HFF-Myc (cell line): ENCODE measurements at places on chromosomes 6 and 20.

GRCh38 chr6:70592391-70593117 is 25.8 kb downstream of the SDHAF4 start:
- no peak for DNase-seq

GRCh38 chr20:59359906-59360725 is 59.7 kb downstream of the EDN3 start:
- no peak for DNase-seq

DNA sequence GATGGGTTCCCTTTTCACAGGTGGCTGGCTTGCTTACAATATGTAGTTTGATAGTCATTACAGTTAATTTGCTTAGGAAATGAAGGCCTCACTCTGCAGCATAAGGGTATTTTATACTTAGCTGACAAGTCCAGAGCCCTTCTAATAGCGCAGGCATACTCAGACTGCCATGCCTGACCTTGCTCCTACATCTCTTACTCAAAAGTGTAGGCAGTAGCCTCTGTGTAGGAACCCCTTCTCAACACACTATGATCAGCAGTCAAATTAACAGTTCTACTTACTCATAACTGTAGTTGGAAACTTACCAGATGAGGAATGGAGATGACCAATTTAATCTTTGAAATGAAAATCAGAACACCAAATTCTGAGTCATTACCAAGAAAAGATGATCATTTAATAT is 373.5 kb downstream of the TBC1D32 start:
- DNase-seq = no peak

- DNase-seq = no peak
Observed at GRCh38 chr20:4916971-4917881, 84.1 kb downstream of the SLC23A2 start.

DNA sequence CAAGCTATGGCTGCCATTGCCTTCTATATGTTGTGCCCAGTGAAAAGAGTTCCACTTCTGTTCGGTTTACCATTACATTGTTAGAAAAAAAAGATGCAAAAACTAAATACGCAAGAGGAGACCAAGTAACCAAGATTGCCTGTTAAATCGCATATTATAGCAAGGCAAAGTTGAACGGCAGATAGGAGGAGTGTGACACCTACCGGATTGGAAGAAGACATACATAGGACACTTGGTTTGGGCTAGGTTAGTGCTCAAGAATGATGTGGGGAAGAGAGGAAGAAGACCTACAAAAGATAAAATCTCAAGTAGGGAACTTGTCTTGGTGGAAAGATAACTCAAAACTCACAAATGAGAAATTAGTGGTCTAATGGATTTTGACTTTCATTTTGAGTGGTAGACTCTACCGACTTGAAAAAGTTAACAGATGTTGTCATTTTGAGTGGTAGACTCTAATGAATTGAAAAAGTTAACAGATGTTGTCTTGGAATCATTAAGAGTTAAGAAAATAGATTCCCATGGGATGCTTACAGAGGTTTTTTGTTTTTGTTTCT is 95.5 kb downstream of the F13A1 start:
- DNase-seq = no peak

DNA sequence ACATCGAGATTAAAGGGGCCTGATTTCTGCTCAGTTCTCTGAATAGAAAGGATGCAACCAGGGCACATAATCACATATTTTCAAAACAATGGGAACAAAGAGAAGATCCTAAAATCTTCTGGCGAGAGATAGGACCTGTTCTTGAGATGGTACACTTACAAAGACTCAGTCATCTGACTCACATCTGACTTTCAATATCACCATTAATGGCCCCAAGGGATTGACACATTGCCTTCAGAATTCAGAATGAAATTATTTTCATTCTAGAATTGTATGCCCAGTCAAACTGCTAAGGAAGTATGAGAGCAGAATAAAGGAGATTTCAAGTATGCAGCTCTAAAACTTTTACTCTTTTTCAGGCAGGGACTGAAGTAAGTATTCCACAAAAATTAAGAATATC is 240.7 kb upstream of the POU3F2 start:
- DNase-seq = no peak

- DNase-seq = no peak
Observed at GRCh38 chr6:113719545-113719944, 137.6 kb upstream of the MARCKS start.
